ENCODE measurements at places on chromosomes 1 and 21. TPM values are rescaled to one million over a fixed set of nuclear protein-coding genes. Genes with fewer than 3 reads are reported as not detected.
A peak's percentile ranks its signal among the peaks of the same experiment; 100 is the strongest.

DNA sequence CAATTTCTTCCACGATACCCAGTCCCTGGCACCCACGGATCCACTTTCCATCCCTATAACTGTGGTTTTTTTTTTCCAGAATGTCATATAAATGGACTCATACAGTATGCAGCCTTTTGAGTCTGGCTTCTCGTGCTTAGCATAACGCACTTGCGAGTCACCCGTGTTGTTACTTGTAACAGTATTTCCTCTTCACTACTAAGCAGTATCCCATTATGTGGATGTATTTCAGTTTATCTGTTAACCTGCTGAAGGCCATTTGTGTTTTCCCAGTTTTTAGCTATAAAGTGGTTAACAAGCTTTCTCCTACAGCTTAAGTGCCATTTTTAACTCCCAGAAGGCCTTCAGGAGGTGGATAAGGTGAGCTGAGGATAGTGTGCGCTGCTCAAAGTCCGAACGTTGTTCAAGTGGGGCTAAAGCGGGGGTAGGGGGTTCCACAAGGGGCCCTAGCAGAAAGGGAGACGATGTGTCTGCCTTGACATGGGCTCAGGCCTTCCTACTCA lies 829 bp downstream of the ADAR start:
- peaks cover 53% of the 10 kb centered on the region for H3K4me1 ChIP-seq
- no peak for DNase-seq
- no peaks in the 10 kb centered on the region for H3K27me3 ChIP-seq
- H3K4me3 ChIP-seq, result peak overlapping the region; percentile 89
- H3K27ac ChIP-seq, result peak overlapping the region; percentile 99

The TMEM81 gene
- polyA plus RNA-seq, result 4.8 TPM

DNA sequence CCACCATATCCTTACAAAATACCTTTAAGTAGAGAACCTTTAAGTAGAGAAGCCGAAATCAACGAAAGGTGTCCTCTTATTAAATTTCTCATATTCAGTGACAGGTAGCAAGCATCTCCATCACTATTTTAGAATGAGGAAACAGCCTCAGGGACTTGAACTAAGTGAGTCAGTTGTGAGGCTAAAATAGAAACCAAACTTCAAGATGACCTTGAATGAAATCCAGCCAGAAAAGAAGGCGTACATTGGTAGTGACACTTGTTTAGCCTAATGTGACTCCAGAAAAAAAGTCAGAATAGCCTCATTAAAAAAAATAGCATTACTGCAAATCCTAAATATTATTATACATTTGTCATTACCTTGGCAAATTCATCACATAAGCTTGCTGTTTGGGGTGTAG lies 20.1 kb downstream of the RGS8 start:
- DNase-seq, result no peak
- H3K27ac ChIP-seq, result no peak overlapping the region
- H3K4me3 ChIP-seq, result no peak overlapping the region
- H3K4me1 ChIP-seq, result no peaks in the 10 kb centered on the region
- no peaks in the 10 kb centered on the region for H3K36me3 ChIP-seq
- no peaks in the 10 kb centered on the region for H3K27me3 ChIP-seq

The RER1 gene
- 149 TPM for polyA plus RNA-seq

GRCh38 chr1:59695252-59695651 lies 119.5 kb upstream of the HOOK1 start:
- peaks cover 28% of the 10 kb centered on the region for H3K4me1 ChIP-seq
- no peaks in the 10 kb centered on the region for H3K27me3 ChIP-seq
- H3K4me3 ChIP-seq, result no peak overlapping the region
- DNase-seq, result no peak

DNA sequence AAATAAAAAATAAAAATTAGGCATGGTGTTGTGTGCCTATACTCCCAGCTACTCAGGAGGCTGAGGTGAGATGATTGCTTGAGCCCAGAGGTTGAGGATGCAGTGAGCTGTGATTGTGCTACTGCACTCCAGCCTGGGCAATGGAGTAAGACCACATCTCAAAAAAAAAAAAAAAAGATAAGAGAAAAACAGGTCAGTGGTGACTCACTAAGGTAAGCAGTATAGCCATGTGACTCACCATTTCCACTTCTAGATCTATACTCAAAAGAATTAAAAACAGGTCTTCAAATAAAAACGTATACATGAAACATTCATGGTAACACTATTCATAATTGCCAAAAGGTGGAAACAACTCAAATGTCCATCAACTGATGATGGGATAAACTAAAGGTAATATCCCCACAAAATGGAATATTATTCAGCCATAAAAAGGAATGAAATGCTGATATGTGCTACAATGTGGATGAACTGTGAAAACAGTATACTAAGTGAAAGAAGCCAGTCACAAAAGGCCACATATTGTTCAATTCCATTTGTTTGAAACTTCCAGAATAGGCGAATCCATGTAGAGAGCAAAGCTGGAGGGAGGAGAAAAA lies 75.1 kb downstream of the ZNF281 start:
- H3K4me3 ChIP-seq, result no peak overlapping the region
- no peaks in the 10 kb centered on the region for H3K36me3 ChIP-seq
- no peak for DNase-seq
- no peaks in the 10 kb centered on the region for H3K27me3 ChIP-seq

GRCh38 chr1:239755107-239755912 lies 336.4 kb upstream of the FMN2 start:
- no peaks in the 10 kb centered on the region for H3K27me3 ChIP-seq
- H3K4me1 ChIP-seq, result no peaks in the 10 kb centered on the region

- no peak overlapping the region for H3K27ac ChIP-seq
- no peaks in the 10 kb centered on the region for H3K36me3 ChIP-seq
- H3K4me1 ChIP-seq, result peaks cover 5% of the 10 kb centered on the region
- H3K27me3 ChIP-seq, result no peaks in the 10 kb centered on the region
- no peak overlapping the region for H3K4me3 ChIP-seq
- DNase-seq, result peak; percentile 28
Measured at GRCh38 chr21:45874716-45875415, 106.7 kb upstream of the COL6A1 start.

- no peak for DNase-seq
- no peaks in the 10 kb centered on the region for H3K4me1 ChIP-seq
- H3K27me3 ChIP-seq, result no peaks in the 10 kb centered on the region
- H3K36me3 ChIP-seq, result no peaks in the 10 kb centered on the region
- H3K27ac ChIP-seq, result no peak overlapping the region
Measured at GRCh38 chr1:169309178-169310166, 58.1 kb downstream of the NME7 start.

- H3K27me3 ChIP-seq, result no peaks in the 10 kb centered on the region
- DNase-seq, result peak; percentile 82
- H3K27ac ChIP-seq, result peak overlapping the region; percentile 85
- H3K4me1 ChIP-seq, result peaks cover 20% of the 10 kb centered on the region
Measured at GRCh38 chr21:16534408-16535101, 804.8 kb downstream of the USP25 start.

GRCh38 chr1:236016782-236017400 lies 48.0 kb downstream of the NID1 start:
- H3K4me3 ChIP-seq, result no peak overlapping the region
- DNase-seq, result no peak
- H3K4me1 ChIP-seq, result no peaks in the 10 kb centered on the region
- H3K36me3 ChIP-seq, result no peaks in the 10 kb centered on the region
- no peak overlapping the region for H3K27ac ChIP-seq
- no peaks in the 10 kb centered on the region for H3K27me3 ChIP-seq

- H3K4me3 ChIP-seq, result no peak overlapping the region
- DNase-seq, result no peak
- no peaks in the 10 kb centered on the region for H3K36me3 ChIP-seq
- no peaks in the 10 kb centered on the region for H3K27me3 ChIP-seq
- H3K27ac ChIP-seq, result no peak overlapping the region
Measured at GRCh38 chr21:46603228-46603627, 1.7 kb downstream of the S100B start.

The EIF4G3 gene
- polyA plus RNA-seq, result 58.7 TPM

DNA sequence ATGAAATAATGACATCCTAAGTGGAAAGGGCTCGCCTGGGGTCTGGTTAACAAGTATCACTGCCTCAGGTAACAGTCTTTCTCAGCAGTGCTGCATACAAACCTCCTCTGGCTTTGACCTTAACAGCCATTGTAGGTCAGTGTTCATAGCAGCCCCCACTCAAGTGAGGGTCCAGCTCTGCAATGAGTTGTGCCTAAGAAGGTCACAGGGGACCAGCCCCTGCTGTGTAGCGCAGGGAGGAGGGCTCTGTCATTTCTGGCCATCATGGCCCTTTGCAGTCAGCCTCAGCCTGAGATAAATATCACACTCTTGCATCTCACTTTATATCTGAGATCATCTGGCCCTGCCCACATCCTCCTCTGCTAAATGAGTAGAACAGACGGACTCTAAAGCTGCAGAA lies 18.1 kb upstream of the MYSM1 start:
- H3K36me3 ChIP-seq, result no peaks in the 10 kb centered on the region
- no peaks in the 10 kb centered on the region for H3K4me1 ChIP-seq
- H3K27ac ChIP-seq, result no peak overlapping the region
- no peak overlapping the region for H3K4me3 ChIP-seq

GRCh38 chr1:164805399-164805798 lies 246.4 kb downstream of the PBX1 start:
- no peaks in the 10 kb centered on the region for H3K27me3 ChIP-seq
- H3K27ac ChIP-seq, result no peak overlapping the region
- DNase-seq, result no peak
- H3K4me1 ChIP-seq, result peaks cover 34% of the 10 kb centered on the region
- no peaks in the 10 kb centered on the region for H3K36me3 ChIP-seq

The CPT2 gene
- 10.3 TPM for polyA plus RNA-seq

GRCh38 chr21:21762855-21763254 lies 764.6 kb downstream of the NCAM2 start:
- H3K27ac ChIP-seq, result no peak overlapping the region
- no peaks in the 10 kb centered on the region for H3K4me1 ChIP-seq
- no peak overlapping the region for H3K4me3 ChIP-seq
- no peaks in the 10 kb centered on the region for H3K27me3 ChIP-seq
- DNase-seq, result no peak
- no peaks in the 10 kb centered on the region for H3K36me3 ChIP-seq

DNA sequence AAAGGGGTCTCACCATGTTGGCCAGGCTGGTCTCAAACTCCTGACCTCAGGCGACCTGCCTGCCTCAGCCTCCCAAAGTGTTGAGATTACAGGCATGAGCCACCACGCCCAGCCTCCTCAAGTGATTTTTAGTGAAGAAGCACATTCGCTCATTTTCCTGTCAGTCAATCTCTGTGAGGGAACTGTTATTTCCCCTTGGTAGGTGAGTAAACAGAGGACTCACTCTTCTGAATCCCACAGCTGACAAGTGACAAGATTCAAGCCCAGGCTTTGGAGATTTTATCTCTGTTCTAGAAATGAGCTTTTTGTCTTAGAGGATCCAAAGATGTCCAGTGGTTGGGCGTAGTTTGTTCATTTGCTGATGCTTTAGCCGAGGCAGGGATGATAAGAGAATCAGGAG lies 43.9 kb upstream of the TACSTD2 start:
- H3K4me1 ChIP-seq, result no peaks in the 10 kb centered on the region
- no peak overlapping the region for H3K27ac ChIP-seq
- no peak overlapping the region for H3K4me3 ChIP-seq
- no peaks in the 10 kb centered on the region for H3K36me3 ChIP-seq
- DNase-seq, result no peak

- no peak for DNase-seq
- H3K4me1 ChIP-seq, result no peaks in the 10 kb centered on the region
- H3K27me3 ChIP-seq, result no peaks in the 10 kb centered on the region
- no peak overlapping the region for H3K4me3 ChIP-seq
- H3K36me3 ChIP-seq, result no peaks in the 10 kb centered on the region
- no peak overlapping the region for H3K27ac ChIP-seq
Measured at GRCh38 chr1:152919071-152919470, 10.7 kb downstream of the IVL start.

DNA sequence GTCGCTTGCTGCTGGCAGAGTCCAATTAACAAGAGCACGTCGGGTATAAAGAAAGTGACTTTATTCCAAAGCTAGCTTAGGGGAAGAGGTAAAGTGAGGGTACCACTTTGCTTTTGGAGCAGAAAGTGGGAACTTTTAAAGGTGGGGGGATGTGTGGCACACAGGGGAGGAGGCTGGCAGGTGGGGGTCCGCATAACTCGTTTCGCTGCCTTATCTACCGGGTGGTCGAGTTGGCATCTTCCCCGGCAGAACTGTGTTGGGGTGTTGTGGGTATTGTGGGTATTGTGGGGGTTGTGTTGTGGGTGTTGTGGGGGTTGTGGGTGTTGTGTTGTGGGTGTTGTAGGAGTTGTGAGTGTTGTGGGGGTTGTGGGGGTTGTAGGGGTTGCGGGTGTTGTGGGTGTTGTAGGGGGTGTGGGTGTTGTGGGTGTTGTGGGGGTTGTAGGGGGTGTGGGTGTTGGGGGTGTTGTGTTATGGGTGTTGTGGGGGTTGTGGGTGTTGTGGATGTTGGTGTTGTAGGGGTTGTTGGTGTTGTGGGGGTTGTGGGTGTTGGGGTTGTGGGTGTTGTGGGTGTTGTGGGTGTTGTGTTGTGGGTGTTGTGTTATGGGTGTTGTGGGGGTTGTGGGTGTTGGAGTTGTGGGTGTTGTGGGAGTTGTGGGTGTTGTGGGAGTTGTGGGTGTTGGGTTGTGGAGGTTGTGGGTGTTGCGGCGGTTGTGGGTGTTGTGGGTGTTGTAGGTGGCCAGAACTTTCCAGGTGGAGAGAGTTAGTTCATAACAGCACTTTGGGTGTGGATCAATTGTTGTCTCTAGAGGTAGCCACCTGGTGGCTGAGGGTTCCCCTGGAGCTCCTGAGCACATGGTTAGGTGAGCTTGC lies 52.7 kb downstream of the AGPAT3 start:
- H3K4me3 ChIP-seq, result no peak overlapping the region
- H3K27ac ChIP-seq, result no peak overlapping the region
- peaks cover 19% of the 10 kb centered on the region for H3K4me1 ChIP-seq
- no peak for DNase-seq
- H3K36me3 ChIP-seq, result no peaks in the 10 kb centered on the region

DNA sequence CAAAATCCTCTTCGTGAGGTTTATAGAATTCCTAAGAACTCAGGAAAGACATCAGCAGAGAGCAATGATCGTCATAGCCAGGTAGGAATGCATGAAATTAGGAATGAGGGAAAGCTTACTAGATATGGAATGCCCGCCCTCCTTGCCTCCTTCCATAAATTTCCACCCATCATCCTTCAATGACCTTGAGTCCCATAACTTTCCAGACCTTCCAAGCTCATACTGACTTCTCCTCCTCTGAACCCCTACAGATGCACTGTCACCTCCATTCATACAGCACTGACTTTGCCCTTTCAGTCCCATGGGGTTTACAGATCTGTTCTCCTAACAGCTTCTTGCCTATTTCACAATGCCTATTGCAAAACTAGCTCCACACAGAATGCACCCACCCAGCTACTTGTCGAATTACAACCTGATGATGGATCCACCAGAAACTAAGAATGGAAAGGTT lies 23.8 kb upstream of the PPP1R15B start:
- no peaks in the 10 kb centered on the region for H3K27me3 ChIP-seq
- no peak overlapping the region for H3K4me3 ChIP-seq
- no peak for DNase-seq
- H3K4me1 ChIP-seq, result peaks cover 30% of the 10 kb centered on the region
- H3K36me3 ChIP-seq, result no peaks in the 10 kb centered on the region

- no peak for DNase-seq
- H3K36me3 ChIP-seq, result no peaks in the 10 kb centered on the region
- no peak overlapping the region for H3K27ac ChIP-seq
- no peaks in the 10 kb centered on the region for H3K27me3 ChIP-seq
- no peak overlapping the region for H3K4me3 ChIP-seq
Measured at GRCh38 chr21:25424634-25425033, 182.6 kb downstream of the MRPL39 start.

The LCE3E gene
- not detected for polyA plus RNA-seq

Data from adrenal gland (tissue), 19 donors.